ENCODE measurements at places on chromosomes 4 and X.

- no peak for DNase-seq
These were observed 166.7 kb upstream of the RPS6KA3 start for GRCh38 chrX:20433388-20433775.

DNA sequence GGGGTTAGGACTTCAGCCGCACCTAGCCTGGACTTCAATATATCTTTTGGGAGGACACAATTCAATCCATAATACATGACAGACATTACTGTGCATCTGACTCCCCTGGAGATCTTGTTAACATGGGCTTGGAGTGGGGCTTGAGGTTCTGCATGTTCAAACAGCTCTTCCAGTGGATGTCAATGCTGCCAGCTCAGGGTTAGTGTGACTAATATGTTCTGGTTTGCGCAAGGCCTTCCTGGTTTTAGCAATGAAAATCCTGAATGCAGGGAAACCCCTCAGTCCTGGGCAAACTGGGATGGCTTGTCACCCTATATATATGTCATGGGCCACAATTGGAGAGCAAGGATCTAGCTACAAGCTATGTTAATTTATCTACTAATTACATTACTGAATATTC lies 2.7 kb upstream of the TSPAN7 start:
- no peak for DNase-seq

DNA sequence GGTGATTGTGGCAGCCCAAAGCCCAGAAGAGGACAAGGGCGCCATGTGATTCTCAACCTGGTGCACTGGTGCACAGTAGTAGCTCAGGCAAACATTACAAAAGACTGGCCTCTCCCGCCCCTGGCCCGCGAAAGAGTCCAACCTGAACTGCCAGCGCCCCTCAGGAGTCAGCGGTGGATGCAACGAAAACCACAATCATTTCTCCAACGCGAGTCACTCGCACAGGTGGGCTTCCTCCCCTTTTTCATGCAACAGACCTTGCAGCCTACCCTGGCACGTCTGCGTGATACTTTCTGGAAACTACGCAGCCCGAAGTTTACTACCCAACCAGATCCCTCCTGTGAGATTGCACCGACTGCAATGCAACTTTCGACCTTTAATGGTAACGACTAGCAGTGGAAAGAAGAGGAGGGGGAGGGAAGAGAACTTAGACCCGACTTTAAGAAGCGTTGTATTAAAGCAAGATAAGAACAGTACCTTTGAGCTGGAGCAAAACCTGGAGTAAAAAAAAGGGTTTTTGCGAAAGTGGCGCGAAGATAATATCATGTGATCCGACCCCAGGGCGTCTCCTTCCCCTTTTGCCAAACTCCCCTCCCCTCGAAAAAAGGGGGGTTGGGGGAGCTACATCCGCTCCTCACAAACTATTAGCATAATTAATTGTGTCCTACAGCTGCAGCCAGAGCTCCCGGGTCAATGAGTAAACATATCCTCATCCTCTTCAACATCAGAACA lies 63.3 kb upstream of the CCDC160 start:
- DNase-seq: no peak

DNA sequence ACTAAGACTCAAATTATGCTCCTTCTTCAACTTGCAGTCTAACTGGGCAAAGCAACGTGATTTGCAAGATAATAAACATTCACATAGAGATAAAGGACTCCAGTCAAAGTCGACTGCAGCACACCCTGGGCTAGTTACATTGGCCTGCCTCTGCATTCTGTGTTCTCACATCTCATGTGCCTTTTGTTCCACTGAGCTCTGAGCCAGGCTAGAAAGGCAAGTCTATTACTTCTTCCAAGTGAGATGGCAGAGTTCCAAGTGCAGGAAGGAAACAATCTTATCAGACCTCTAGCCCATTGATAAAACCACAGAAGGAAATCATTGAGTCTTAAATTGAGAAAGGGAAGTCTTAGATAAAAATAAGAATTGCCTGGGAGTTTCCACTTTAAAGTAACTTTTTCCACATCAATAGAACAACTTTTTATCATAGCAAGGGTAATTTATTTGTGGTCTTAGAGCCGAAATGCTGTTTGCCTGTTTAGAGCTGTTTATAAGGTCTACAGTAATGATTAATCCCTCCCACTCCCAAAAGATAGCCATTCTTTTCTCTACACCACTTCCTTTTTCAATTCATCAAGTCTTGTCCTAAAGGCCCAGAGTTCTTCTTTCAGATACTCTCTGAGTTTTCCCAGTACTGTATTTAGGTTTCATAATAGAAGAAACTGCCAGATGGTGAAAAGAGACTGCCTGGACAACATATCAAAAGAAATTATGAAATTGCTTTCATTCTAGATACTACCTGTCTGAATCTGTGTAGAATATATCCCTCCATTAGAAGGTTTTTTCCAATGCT lies 200.2 kb downstream of the GUCY2F start:
- no peak for DNase-seq

DNA sequence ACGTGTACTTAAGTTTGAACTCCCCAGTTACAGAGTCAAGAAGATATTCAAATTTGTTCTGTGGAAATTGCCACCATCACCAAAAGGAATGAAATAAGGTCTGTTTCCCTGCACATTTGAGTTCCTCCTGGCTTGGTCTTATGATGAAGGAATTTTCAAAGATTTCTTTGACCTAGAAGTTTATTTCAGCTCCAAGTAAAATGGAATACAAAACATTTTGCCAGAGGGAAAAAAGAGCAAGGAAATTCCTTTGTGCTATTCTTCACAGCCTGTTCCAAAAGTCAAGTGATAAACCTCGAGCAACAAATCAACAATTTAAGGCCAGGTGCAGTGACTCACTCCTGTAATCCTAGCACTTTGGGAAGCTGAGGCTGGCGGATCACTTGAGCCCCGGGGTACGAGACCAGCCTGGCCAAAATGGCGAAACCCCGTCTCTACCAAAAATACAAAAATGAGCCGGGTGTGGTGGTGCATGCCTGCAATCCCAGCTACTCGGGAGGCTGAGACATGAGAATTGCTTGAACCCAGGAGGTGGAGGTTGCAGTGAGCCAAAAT lies 3.4 kb downstream of the NKRF start:
- DNase-seq: no peak

GRCh38 chrX:107542500-107542899 lies 85.8 kb upstream of the PRPS1 start:
- DNase-seq: no peak

- no peak for DNase-seq
These were observed 210.7 kb upstream of the PRPS2 start for GRCh38 chrX:12580548-12580947.

DNA sequence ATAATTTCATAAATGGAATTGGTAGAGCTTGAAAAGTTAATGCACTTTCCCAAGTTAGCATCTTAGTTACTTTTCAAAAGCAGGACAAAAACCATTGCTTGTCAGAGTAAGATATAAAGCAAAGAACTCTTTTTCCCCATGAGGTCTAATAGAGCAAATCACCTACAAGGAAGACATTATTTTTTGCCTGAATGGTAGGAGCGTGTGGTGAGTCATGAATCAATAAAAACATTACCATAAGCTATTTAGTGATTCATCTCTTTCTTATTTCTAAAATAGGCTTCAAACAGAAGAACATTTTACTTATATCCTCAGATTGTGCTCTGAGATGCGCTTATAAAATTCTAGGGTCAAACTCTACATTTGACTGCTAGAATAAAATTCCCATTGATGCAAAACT lies 109.4 kb upstream of the GPRIN3 start:
- no peak for DNase-seq

DNA sequence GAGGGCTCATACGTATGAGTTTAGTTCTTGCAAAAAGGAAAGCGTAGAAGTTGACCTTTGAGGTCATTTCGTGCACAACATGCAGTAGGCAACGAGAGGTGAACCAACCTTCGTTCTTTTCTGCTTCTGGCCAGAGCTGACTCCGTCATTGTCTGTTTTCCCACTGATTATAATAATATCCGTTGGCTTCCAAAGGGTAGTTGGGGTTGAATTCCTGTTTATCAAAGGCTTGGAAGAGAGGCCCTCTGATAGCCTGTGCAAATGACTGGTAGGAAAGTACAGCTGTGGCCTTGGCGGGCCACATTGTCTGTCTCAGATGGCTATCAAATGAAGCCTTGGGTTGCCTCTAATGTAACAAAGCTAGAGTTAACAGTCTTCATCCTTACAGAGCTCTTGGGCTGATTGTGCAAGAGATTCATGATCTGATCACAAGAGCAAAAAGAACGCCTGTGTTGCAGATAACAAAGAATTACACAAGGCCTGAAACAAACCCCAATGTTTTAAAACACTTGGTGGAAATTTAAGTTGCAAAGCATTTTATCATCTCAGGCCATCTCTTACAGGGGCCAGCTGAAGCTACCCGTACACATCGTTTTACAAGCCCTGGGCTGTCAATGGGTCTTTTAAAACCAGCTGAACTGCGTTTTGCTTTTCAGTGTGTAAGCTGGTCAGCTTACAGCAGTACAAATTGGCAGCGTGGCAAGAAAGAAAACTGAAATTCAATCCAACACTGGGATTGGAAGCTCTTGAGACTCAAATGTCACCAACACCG lies 46.1 kb upstream of the FAM9C start:
- DNase-seq: no peak

DNA sequence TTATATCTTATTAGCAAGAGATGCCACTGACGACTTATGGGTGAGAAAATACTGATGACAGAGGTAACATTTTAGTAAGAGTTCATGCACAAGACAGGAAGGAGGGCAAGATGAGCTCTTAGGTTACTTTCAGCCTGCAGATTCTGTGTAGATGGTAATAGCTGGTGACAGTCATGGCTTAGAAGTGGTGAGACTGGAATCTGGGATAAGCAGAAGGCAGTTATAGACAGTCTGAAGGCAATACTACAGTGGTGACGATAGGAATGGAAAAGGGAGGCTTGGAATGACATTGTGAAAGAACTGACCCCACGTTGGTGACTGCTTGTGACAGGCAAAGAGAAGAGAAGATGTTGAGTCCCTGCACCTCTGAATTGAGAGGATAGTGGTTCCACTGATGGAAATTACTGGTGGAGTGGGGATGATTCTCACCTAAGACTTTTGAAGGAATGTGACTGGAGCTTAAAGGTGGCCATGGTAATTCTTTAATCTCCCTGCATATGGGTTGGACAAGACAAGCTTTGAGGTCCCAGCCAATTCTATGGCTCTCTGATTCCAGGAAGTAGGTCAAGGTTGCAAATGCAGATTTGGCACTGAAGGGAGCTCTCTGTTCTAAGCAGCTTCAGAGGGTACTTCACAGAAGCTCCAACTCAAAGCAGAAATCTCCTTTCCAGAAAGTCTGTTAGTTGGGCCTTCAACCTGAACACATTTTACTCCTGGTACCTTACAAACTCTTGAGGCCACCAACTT lies 99.7 kb downstream of the RASL11B start:
- no peak for DNase-seq

GRCh38 chr4:2842687-2843262 lies 869 bp upstream of the ADD1 start:
- DNase-seq: no peak
